WERI-Rb-1 (cell line): ENCODE measurements at places on chromosomes 5 and 9.

DNA sequence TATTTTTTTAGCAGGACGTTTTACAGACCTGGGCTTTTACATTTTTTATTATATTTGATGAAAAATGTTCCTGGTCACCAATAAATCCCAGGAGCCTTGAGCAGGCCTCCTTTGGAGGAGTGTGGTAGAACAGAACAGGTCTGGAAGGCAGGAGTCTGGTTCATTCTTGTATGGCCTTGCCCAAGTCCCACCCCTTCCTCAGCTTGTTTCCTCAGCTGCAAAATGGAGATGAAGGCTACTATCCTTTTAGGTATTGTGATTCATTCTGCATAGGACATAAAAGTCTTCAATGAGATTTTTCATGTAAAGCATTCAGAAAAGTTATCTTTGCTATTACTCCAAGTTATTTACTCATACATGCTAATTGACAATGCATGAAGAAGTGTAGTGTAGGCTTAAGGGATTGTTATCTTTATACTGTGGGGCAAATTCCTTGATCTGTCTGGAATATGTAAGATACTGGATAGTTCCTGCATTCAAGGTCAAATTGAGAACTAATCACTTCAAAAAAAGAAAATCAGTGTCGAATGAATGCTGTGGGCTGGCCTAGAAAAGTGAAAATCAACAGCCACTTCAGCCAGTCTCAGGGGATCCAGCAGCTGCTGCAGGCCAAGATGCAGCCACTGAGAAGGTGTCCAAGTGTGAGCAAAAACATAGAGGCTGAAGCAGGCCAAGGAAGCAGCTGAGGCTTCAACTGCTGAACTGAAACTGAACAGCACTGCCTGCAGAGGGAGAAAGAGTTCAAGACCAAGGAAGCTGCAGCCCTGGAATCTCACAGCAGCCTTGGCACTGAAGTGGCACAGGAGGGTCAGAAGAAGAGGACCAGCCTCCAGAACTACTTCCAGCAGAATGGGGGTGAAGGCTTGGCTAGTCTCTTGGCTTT lies 15.5 kb upstream of the SLC36A3 start:
- DNase-seq: peak; percentile 13

DNA sequence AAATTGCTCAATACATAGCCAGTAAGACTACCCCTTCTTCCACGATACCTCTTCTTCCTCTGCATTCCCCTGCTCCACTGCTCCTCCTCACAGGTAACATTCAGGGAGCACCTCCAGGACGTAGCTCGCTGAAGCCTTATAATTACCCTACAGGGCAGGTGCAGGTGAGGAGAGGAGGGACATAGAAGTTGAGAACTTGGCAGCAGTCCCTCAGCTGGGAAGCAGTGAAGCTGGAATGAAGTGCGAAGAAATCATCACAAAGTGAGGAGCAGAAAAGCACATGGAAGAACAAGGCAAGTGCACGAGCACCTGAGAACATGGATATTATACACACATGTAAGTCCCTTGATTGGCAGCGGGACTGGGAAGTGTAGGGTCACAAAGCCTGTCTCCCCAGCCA lies 118.2 kb downstream of the HSD17B3 start:
- DNase-seq: no peak

GRCh38 chr5:135069016-135069770 lies 35.2 kb upstream of the PITX1 start:
- DNase-seq: no peak

DNA sequence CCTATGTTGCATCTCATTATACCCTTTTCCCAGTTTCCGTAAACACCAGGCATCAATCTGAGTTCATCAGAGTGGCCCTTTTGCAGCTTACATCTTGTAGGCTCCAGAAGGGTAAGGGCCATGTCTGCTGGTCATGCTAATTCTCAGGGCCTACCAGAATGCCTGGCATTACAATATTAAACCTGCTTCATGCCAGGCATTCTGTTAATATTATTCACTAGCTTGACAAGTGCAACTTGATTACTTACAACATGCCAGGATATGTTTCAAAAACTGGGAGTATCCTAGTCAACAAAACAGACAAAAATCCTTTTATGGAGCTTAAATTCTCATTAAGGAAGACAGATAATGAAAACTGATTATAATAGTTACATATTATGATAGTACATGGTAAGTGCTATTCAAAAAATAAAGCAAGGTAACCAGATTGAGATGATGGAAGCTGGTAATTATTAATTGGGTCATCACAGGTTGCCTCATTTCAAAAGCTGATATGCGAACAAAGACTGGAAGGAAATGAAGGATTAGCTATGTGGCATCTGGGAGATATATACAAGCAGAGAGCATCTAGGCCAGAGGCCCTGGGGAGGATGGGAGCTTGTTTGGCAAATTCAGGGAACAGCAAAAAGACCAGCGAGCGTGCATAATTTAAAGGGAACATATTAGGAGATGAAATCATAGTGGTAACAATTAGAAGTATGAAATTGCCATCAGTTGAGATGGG lies 406.3 kb downstream of the DMRT2 start:
- DNase-seq: no peak

- no peak for DNase-seq
These were observed 264.6 kb downstream of the TMEM167A start for GRCh38 chr5:82812575-82812974.
